Lower lobe of right lung (tissue), 2 donors: ENCODE measurements at places on chromosomes 5 and 9. TPM values are rescaled to one million over a fixed set of nuclear protein-coding genes. Genes with fewer than 3 reads are reported as not detected.

The SLC36A2 gene
- total RNA-seq: not detected

The ARPC5L gene
- total RNA-seq: 33.2 TPM

DNA sequence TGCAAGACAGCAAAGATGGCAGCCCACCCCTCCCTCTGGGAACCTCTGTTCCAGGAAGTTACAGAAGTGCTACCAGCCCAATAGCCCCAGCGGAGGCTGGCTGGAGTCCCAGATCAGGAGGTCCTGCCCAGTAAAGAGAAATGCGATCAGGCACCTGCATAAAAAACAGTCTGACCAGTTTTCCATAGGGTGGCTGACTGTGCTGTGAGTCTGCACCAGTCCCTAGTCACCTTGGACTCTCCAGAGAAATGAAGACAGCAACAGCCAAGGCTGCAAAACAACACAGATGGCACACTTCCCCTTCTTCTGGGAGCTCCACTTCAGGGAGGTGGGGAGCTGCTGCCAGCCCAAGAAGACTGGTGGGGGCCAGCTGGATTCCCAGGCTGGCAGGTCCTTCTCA is 265.5 kb upstream of the PCSK5 start:
- DNase-seq: peak; percentile 49

- no peak for DNase-seq
These were observed 2.2 kb downstream of the SPOCK1 start for GRCh38 chr5:137496919-137497318.
